Breast epithelium (tissue), 4 donors: ENCODE measurements at places on chromosomes 1 and 21. TPM values are rescaled to one million over a fixed set of nuclear protein-coding genes. Genes with fewer than 3 reads are reported as not detected.

GRCh38 chr1:34290831-34291230 is 114.1 kb downstream of the C1orf94 start:
- no peaks in the 10 kb centered on the region for H3K4me1 ChIP-seq
- DNase-seq = no peak
- H3K4me3 ChIP-seq = no peak overlapping the region
- H3K27ac ChIP-seq = no peak overlapping the region
- H3K27me3 ChIP-seq = no peaks in the 10 kb centered on the region

GRCh38 chr1:153922076-153922971 is 448 bp downstream of the GATAD2B start:
- no peaks in the 10 kb centered on the region for H3K4me1 ChIP-seq
- DNase-seq = no peak
- peak overlapping the region; percentile 91 for H3K4me3 ChIP-seq
- no peaks in the 10 kb centered on the region for H3K27me3 ChIP-seq
- H3K36me3 ChIP-seq = no peaks in the 10 kb centered on the region

TNFSF4 gene
- 1.9 TPM for total RNA-seq

GRCh38 chr1:186864296-186864695 is 35.5 kb downstream of the PLA2G4A start:
- H3K4me1 ChIP-seq = no peaks in the 10 kb centered on the region
- H3K36me3 ChIP-seq = no peaks in the 10 kb centered on the region

SORT1 gene
- 51.1 TPM for total RNA-seq

- no peaks in the 10 kb centered on the region for H3K36me3 ChIP-seq
- H3K27me3 ChIP-seq = no peaks in the 10 kb centered on the region
- peaks cover 28% of the 10 kb centered on the region for H3K4me1 ChIP-seq
- no peak for DNase-seq
- peak overlapping the region; percentile 97 for H3K27ac ChIP-seq
Observed at GRCh38 chr1:27602462-27603308, 1.3 kb downstream of the AHDC1 start.

ADORA3 gene
- total RNA-seq = 13.8 TPM

DNA sequence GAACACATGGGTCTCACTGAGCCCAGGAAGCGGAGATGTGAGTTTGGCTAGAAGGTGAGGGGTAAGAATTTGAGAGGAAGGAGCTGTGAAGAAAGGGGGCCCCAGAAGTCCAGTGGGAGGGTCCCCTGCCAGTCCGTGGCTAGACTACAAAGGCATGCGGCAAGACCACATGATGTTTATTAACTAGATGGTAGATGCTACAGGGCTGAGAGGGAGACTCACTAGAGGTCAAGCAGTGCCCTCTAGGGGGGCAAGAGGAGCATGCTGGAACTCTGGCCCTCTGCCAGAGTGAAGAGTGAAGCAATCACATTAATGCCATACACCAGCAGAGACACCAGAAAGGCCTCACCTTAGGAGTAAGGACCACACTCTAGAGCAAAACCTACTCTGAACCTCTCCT is 12.2 kb downstream of the KIAA0319L start:
- no peak overlapping the region for H3K4me3 ChIP-seq
- H3K36me3 ChIP-seq = no peaks in the 10 kb centered on the region
- DNase-seq = no peak
- H3K27ac ChIP-seq = peak overlapping the region; percentile 4
- no peaks in the 10 kb centered on the region for H3K27me3 ChIP-seq
- no peaks in the 10 kb centered on the region for H3K4me1 ChIP-seq

HNRNPR gene
- 109 TPM for total RNA-seq
